ENCODE measurements at places on chromosomes 4 and X.

DNA sequence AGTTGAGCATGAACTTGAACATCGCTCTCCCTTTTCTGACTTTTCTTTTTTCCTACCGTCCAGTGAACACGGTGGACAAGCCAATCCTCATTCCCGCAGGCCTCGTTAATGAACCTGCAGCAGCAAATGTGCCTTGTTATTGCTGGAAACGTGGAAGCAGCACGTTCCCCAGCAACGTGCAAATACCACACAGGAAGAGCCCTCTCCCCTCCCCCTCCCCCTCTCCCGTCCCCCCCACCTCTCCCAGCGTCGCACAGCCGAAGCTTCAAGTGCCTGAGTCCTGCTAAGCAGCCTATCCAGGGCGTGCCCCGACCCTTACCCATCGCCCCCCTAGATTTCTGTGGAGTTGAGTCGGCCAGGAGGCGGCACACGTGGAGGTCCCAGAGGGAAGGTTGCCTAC, 219.9 kb downstream of the BCOR start:
- no peak for DNase-seq

DNA sequence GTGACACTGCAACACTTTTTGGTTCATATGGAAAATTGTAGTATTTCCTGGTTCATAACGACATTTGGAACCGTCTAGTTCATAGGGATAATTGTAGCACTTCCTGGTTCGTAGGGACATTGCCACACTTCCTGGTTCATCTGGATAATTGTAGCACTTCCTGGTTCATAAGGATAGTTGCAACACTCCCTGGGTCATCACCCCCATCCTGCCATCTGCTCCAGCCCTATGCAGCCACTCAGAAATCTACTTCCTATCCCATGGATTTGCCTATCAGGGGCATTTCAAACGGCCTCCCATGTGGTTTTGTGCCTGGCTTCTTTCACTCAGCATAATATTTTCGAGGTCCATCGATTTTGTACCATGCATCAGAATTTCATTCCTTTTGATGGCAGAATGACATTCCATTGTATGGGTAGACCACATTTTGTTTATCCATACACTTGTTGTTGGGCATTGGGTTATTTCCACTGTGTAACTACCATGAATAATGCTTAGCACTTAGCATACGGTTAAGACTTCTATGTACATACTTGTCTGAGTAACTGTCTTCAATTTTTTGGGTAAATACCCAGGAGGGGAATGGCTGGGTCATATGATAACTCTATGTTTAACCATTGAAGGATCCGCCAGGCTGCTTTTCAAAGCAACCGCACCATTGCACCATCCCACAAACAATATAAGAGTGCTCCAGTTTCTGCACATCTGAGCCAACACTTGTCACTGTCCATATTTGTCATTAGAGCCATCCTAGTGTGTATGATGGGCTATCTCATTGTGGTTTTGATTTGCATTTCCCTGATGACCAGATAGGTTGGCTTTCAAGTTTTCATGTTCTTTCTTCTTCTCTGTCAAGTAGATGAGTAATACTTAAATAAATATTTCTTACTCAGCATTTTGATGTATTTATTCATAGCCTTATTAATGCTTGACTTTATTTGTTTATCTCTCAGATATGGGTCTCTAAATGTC, 58.3 kb upstream of the CD99 start:
- no peak for DNase-seq

DNA sequence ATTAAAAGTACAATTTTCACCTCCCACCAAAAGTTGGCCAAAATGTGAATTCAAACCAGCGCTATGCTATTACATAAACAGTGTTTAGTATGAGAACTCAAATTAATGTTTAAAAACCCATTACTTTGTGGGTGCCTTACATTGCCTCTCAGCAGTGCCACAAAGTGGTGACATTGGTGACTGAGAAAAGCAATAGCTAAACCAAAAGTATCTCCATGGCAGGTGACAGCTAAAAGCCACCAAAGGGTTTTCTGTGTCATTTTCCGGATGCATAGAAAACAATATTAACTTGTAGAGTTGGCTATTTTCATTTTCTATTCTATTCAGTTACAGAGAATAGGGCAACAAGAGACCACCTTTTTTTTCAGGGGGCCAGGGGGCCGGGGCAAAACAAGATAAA, 261.2 kb downstream of the MAPK10 start:
- DNase-seq, result no peak

- no peak for DNase-seq
Measured at GRCh38 chr4:14865804-14866203, 136.5 kb upstream of the CPEB2 start.

- DNase-seq, result no peak
Measured at GRCh38 chr4:80008971-80009370, 64.1 kb downstream of the ANTXR2 start.

DNA sequence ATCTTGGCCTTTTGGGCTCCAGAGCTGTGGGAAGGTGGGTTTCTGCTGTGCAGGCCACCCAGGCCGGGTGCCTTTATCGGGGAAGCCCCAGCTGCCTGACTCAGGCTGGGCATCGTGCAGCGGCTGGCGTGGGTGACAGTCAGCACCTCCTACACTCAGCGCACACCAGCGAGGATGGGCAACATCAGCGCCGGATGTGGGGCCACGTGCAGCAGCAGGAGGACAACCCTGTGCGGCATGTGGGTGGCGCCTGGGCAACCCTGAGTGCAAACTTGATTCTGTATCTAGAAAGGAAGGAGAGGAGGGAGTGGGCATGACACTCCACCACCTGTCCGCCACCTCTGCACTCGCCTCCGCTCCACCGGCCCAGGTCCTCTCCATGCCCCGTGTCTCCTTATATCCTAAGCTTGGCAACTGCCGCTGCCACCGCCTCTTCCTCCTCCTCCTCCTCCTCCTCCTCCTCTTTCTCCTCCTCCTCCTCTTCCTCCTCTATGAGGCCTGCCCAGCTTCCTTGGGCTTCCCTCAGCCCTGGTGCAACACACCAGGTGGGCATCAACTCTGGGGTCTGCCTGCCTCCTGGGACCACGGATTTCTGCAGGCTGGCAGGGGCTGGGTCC, 107.4 kb upstream of the AFAP1 start:
- DNase-seq, result no peak

DNA sequence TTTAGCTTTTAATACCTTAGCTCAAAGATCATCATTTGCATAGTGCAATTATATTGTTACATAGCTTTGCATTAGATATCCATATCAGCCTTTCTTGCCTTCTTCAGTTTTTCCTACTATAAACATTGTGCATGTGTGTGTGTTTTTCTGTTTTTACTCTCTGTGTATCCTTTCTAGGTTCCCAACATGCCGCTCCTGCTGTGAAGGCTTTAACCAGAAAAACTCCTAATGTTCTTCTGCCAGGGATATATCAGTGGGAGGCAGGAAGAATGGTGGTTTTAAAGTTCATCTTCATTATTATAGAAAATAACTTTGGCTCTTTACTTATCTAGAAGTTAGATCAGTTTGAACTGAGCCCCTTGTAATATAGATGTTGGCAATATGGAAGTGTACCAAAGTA, 61.2 kb downstream of the CPE start:
- no peak for DNase-seq

GRCh38 chr4:137454767-137455166, 77.5 kb downstream of the PCDH18 start:
- no peak for DNase-seq

DNA sequence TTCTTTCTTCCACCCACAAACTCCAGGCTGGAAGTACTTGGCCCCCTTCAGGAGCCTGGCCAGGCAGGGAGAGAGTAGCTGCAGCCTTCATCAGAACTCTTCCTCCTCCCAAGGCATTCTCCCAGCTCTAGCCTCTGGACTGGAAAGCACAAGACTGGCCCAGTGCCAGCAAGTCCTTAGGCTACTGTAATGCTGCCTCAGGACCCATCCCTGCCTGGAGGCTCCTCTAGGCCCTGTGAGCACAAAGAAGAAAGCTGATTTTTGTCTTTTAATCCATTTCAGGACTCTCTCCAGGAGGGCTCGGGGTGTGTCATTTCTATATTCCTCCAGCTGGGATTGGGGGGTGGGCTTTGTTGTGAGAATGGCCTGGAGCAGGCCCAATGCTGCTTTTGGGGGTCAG, 10.8 kb downstream of the AWAT2 start:
- DNase-seq, result no peak

DNA sequence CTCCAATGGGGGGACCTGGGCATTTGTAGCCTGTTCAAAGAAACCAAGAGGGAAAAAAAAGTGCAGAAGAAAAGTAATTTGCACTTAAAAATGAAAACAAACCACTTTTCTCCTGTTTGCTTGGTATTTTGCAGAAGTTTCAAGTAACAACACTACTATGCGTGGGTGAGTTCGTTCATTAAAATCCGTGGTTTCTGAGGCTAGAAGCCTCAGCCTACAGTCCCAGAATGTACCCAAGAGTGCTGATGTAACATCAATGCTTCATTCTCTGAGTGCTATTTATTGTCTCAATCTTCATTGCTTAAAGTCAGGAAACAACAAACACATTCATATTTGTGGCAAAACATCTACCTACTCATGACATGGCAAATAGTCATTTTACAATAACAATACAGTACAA, 29.2 kb downstream of the LGI2 start:
- DNase-seq, result no peak

DNA sequence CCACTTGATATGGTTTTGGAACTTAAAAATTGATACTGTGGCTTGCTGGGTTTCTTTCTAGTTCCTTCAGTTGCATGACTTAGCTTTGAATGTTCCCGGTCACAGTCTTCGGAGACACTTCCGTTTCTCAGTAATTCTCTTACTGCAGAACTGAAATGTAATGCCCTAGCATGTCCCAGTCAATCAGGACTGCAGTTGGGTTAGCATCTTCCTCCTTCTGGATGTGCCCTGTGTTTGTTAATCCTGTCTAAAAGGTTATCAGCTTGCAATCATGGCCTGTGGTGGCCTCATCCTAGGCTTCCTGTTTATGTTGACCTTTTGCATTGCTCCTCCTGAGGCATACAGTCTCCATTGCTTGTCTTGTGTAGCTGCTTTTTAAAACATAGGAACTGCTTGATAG, 275.9 kb downstream of the ARHGAP10 start:
- DNase-seq, result no peak

DNA sequence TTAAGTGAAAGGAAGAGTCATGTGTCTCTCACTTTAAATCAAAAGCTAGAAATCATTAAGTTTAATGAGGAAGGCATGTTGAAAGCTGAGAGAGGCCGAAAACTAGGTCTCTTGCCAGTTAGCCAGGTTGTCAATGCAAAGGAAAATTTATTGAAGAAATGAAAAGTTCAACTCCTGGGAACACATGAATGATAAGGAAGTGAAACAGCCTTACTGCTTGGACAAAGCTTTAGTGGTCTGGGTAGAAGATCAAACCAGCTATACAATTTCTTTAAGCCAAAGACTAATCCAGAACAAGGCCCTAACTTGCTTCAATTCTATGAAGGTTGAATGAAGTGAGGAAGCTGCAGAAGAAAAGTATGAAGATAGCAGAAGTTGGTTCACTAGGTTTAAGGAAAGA, 24.9 kb downstream of the RHOH start:
- DNase-seq, result no peak

- DNase-seq, result no peak
Measured at GRCh38 chr4:123618606-123619005, 222.0 kb downstream of the SPRY1 start.

DNA sequence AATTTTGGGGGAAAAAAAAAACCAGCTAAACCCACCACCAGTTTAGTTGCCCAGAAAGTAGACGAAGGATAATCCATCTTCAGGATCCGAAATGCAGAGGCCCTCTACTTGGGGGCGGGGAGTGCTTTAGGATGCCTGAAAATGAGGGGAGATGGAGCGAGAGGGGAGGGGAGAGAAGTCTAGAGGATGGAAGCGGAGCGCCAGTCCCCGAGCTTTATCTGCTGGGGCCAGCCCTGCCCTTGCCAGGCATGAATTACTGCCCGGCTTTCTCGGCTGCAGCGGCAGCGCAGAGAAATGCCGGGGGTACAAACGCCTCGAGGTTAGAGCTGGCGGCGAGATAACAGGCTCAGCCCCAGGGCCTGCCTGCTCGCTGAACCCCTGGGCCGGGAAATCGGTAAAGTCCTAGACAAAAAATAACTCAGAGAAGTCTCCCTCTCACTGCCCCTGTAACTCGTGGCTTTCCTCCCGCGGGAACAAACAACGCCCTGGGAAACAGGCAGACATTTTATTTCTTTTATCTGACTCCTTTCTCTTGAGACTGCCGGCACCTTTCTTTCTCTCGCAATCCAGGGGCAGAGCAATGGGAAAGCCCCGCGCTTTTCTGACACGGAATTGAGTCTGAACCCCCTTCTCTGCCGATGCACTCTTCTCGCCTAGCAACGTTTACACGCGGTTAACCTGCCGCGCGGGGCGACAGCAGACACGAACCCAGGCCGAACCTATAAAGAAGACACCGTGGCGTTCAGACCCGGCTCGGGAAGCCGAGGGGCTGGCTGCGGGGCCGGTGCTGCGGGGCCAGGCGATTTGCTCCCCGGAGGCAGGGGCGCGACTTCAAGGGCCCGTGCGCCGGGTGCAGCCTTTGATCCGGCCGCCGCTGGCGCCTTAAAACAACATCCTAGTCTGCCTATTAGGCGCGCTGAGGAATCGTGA, 3.1 kb upstream of the MSX1 start:
- DNase-seq, result no peak

- no peak for DNase-seq
Measured at GRCh38 chr4:47287735-47288134, 175.8 kb downstream of the COMMD8 start.

DNA sequence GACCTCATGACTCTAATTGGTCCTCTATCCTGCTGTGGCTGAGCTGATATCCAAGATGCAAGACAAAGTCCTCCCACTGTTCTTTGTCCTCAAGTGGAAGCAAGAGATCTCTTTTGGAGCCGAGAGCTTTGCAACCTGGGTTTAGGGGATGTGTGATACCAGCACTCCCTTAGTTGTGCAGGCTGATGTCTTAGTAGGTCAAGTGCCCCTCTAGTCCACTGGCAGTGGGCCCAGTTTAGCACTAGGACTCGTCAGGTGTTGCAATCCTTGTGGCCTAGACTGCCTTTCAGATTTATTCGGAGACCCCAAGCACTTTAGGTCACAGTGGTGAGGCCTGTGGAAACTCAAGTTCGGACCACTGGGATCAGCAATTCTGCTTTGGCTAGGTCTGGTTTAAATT, 64.0 kb downstream of the GPRASP3 start:
- no peak for DNase-seq

DNA sequence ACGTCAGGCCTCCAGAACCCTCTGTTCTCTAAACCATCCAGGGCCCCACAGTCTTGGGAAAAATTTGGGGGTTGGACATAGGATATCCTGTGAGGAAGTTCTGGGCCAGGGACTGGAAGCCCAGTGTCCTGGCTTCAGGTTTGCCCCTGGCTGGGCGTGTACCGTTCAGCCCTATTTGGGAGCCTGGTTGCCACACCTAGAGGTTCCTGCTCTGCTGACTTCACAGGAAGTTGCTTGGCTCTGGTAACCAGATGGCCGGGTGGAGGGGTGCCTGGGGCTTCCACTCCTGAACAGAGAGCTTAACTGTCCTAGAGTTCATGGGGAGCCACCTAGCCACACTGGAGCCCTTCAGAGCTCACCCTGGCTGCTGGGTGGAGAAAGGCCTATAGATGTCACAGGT, 1.1 kb downstream of the TAFAZZIN start:
- no peak for DNase-seq

Data from progenitor cell of endocrine pancreas (in vitro differentiated cells).